ENCODE measurements at places on chromosomes 12 and 14.
A peak's percentile ranks its signal among the peaks of the same experiment; 100 is the strongest.

GRCh38 chr14:62455446-62455845 is 589.8 kb downstream of the KCNH5 start:
- no peak for DNase-seq

DNA sequence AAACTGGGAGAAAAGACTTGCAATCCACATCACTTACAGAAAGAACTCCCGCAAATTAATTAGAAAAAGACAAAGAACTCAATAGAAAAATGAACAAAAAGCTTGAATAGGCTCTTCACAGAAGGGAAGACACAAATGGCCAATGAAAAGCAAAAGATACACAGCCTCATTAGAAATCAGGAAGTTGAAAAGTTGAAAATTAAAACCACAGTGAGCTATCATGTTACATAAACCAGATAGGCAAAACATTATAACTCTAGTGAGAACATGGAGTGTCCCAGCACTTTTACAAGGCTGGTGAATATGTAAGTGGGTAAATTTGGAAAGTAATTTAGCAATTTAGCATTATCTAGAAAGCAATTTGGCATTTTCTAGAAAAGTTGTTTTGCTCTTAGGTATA is 158.4 kb upstream of the RASSF8 start:
- DNase-seq: no peak

- no peak for DNase-seq
Measured at GRCh38 chr14:57364659-57365450, 25.5 kb upstream of the NAA30 start.

GRCh38 chr14:65403231-65403630 is 9.3 kb upstream of the FUT8 start:
- DNase-seq: no peak

DNA sequence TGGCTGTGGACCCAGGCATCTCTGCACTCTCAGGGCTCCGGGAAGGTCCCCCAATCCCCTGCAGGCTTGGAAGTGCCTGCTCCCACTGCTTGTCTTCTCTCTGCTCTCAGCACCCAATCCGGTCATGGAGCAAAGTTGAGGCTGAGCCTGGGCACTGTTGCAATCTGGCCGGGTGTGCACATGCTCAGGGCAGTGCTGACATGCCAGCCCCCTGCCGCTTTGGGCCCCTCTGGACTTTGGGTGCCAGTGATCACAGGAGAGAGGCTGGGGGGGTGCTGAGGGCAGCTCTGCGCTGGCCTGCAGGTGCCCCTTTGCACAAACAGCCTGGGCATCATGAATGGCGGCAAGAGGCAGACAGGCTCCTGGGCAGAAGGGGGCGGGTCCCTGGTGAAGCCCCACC is 85.4 kb upstream of the OSBPL8 start:
- DNase-seq: no peak

DNA sequence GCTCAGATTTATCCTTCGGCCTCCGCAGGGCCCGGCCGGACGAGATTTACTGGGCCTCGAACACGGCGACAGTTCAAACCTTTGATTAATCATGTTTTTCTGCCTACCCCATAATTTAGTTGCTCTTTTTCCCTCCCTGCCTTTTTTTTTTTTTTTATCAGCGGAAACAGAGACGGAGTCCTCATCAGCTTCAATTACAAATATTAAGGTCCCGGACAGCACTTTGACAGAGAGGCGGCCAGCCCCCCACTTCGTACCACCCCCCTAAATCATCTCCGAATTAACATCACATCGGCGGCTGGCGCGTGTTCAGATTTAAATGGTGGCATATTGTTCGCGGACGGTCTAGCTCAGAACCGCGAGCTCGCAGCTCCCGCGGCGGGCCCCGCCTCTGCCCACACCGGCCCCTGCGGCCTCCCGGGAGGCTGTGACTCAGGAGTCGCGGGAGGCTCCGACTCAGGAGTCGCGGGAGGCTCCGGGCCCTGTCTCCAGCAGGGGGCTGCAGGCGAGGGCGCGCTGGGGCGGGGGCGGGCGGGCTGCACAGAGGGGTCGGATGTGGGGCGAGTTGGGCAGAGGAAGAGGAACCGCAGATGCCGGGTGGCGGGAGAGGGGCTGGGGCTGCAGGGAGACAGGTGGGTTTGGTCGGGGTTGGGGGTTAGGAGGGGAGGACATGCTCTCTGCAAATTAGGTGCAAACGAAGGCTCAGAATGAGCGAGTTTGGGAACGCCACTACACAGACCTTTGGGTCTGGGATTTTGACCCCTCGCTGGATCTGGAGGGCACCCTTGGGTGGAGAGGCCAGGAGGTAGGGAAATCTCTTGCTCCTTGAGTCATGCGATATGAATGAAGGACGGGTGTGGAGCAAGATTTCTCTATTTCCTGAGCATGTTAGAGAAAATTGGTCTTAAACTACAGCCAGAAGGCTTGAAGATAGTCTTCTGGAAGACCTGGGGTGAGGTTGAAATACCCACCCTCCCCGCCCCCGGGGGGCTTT is 19.6 kb upstream of the ATP5MC2 start:
- DNase-seq: peak; percentile 76

DNA sequence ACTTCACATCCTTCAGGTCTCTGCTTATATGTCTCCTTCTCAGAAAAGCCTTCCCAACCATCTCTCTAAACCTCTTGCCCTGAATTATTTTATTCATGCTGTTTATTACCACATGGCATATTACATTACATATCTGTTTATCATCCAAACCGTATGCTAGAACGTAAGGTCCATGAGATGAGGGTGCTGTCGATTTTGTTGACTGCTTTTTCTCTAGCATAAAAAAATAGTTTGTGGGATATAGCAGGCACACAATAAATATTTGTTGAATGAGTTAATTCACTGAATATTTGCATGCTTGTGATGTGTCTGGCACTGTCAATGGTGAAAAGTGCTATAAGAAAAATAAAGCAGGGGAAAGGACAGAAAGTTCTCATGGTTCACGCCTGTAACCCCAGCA is 22.9 kb downstream of the SAMD4A start:
- no peak for DNase-seq

DNA sequence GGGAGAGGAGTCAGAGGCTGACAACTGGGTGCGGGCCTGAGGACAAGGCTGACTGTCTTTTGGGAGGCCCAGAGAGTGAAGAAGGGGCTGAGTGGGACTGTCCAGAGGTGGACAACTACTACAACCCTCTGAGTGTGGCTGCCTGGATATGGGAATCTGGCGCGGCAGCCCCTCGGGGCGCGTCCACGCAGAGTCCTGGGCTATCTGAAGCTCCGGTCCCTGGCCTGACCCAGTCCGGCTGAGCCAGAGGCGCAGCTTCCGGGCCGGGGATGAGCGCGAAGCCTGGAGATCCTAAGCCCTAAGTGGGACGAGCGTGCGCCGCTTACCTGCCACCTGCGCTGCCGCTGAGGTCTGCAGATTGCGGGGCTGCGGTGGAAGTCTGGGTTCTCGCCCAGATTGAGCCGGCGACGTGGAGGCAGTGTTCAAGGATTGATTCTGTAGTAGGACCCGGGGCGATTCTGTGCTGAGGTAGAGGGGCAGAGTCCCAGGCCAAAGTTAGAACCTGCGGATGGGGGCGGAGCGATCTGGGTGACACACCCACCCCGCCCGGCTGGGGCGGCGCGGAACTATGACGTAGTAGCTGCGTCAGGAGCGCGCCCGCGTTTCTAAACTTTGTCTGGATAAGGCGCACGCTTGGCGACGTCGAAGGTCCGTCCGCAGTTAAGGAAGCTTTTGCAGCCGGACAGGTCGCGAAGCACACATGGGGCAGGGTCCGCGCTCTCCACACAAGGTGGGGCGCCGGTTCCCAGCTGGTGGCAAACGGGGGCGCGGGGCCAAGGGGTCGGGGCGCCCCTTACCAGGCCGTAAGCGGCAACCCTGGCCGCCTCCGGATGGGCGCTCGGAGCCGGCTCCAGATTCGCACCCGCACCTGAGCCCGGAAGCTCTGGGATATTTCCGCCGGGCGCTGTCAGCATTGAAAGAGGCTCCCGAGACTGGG is at the start of the genes DHRS1 and NOP9:
DHRS1 (minus strand) TSS at position 526 of the 937 bp plus-strand sequence. CDS start 674 bp downstream, outside the sequence.
NOP9 (plus strand) TSS at position 596 of the 937 bp plus-strand sequence; CDS start at position 701, 105 bp downstream.
- peak; percentile 96 for DNase-seq

DNA sequence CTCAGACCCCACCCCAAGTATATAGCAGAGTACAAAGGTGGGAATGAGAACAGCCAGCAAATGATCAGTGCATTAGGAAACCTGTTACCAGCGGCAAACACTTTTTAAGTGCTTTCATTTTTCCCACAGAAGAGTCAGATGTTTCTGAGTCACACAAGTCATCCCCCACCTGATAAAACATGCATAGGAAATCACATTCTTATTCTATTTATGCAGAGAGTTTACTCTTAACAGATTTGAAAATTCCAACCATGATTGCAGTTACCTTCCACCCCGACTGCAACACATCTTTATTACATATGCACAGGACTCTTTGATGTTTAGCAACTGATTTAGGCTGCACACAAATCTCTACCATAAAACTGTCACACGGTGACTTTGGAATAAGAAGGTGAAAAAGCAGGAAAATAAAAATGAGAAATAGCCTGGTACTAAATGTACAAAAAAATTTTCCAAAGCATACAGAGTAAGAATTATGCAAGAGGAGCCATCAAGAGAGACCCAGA is 236.4 kb downstream of the PAWR start:
- no peak for DNase-seq

- DNase-seq: no peak
Measured at GRCh38 chr12:123998991-123999359, 26.0 kb downstream of the ZNF664 start.

- no peak for DNase-seq
Measured at GRCh38 chr12:101696251-101697196, 916 bp upstream of the CHPT1 start.

- DNase-seq: peak; percentile 57
Measured at GRCh38 chr14:99793213-99794150, at the start of gene EML1. TSS of gene EML1 (plus strand) at chr14:99793413. CDS start at chr14:99793477, 64 bp downstream.

GRCh38 chr14:20413744-20414082 is 412 bp upstream of the TEP1 start:
- DNase-seq: no peak

- DNase-seq: no peak
Measured at GRCh38 chr12:113880988-113881962, 84.8 kb downstream of the RBM19 start.

DNA sequence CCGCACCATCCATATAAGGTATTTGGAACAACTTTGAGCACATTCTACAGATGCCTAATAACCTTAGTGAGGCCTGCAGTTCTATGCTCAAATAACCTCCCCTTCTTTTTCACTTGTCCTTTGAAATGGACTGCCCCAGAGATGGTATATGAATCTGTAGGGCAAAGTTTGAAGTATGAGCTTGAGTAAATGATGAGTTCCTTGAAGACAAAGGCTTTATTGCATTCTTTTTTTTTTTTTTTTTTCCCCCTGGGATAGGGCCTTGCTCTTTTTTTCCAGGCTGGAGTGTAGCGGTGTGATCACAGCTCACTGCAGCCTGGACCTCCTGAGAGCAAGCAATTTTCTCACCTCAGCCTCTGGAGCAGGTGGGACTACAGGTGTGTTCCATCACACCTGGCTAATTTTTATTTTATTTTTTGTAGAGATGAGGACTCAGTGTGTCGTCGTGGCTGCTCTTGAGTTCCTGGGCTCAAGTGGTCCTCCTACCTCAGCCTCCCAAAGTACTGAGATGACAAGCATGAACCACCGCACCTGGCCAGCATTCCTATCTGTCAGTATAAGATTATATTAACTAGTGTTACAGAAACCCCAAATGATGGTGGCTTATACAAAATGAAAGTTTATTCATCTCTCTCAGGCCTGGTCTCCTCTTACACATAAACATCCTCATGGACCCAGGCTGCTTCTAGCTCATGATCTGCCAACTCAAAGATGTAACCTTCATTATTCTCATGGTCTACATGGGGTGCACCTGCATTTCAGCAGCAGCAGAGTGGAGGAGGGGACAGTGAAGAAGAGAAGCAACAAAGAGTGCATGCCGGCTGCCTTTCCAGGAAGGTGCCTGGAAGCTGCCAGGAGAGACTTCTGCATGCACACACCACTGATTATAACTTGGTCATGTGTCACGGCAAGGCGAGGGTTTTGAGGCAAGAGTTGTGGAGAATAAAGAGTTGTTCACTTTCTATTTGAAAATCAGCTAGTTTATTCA is 101.4 kb downstream of the DUSP16 start:
- DNase-seq: no peak

- peak; percentile 90 for DNase-seq
Measured at GRCh38 chr12:53213348-53213747, 6.3 kb upstream of the ITGB7 start.

- DNase-seq: no peak
Measured at GRCh38 chr14:34237081-34237480, 225.0 kb downstream of the SPTSSA start.

GRCh38 chr14:51431741-51432140 is 191.7 kb downstream of the TMX1 start:
- no peak for DNase-seq

DNA sequence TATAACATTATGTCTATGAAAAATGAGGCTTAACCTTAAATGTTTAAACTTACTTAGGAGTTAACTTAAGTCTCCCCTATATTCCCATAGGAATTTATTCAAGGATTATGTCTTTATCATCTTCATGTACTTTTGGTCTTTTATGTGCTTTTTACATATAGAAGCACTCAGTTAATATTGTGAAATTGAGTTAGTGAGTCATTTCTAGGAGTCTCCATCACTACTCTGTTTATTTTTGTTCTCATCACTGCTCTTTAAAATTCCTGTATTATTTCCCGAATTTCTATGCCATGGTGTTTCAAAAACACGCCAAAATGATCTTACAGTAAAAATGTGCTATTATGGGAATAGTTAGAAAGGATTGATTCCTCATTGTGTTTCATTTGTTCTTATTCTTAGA is 31.6 kb downstream of the TBC1D15 start:
- no peak for DNase-seq

DNA sequence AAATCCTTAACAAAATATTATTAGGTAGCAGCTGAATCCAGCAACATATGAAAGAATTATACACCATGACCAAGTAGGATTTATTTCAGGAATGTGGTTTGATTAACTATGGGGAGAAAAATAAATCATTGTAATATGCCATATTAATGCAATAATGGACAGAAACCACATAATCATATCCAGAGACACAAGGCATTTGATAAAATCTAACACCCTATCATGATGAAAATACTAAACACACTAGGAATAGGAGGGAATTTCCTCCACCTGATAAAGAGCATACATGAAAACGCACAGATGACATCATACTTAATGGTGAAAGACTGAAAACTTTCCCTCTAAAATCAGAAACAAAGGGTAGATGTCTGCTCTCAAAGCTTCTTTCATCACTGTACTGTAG is 238.9 kb downstream of the PHLDA1 start:
- DNase-seq: no peak

DNA sequence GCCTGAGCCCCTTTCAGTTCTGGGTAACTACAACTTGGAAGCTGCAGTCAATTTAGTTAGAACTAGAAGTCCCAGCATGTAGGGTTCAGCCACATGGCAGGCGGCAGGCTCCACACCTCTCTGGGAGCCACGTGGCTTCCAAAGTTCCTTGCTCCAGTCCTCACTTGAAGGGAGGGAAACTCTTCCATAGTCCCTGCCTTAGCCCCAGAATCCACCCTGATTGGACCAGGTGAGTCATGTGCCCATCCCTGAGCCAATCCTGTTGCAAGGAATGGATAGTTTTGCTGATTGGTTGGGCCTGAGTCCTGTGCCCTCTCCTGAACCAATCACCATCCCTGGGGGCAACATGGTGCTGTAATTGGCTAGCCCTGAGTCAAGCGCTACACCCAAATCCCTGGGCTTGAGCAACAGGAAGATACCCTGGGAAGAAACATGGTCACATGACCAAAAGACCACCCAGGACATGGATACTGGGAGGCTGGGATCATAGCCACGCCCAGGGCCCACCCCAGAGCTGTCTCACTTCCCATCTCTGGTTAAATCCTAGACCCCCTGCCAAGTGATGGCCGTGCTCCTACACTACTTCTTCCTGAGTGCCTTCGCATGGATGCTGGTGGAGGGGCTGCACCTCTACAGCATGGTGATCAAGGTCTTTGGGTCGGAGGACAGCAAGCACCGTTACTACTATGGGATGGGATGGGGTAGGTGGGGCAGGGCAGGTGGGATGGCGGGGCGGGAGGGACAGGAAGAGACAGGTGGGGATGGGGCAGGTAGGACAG is 154.7 kb downstream of the ADGRD1 start:
- no peak for DNase-seq
